AG20443 (cell line): ENCODE measurements at places on chromosomes 11 and 22.

DNA sequence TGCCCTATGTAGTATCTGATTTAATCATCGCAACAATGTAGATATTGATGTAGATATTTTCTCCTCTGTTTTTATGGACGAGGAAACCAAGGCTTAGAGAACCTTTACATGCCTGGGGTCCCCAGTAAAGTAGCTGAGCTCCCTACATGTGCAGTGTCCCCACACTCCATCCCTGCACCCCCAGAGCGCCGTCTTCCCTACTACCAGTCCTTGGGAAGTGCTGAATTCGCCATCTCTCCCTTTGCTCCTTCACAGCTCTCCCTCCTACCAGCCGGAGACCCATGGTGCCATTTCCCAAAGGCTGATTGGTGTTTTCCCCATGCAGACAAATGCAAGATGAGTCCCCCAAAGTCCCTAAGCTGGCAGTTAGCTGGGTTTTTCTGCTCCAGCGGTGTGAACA, 86.0 kb downstream of the CEP164 start:
- no peak for DNase-seq

GRCh38 chr11:15198284-15198683, 83.6 kb downstream of the INSC start:
- DNase-seq = no peak

DNA sequence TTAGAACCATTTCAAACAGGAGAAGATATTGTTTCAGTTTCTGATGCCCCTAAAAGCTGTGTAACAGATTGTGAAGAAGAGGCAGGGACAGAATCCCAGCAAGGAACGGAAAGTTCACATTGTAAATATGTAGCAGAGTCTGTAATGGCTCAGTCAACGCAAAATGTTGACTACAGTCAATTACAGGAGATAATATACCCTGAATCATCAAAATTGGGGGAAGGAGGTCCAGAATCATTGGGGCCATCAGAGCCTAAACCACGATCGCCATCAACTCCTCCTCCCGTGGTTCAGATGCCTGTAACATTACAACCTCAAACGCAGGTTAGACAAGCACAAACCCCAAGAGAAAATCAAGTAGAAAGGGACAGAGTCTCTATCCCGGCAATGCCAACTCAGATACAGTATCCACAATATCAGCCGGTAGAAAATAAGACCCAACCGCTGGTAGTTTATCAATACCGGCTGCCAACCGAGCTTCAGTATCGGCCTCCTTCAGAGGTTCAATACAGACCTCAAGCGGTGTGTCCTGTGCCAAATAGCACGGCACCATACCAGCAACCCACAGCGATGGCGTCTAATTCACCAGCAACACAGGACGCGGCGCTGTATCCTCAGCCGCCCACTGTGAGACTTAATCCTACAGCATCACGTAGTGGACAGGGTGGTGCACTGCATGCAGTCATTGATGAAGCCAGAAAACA, 40.8 kb downstream of the IGLL1 start:
- DNase-seq = peak; percentile 78

GRCh38 chr11:129747071-129747470, 68.6 kb upstream of the TMEM45B start:
- DNase-seq = no peak

DNA sequence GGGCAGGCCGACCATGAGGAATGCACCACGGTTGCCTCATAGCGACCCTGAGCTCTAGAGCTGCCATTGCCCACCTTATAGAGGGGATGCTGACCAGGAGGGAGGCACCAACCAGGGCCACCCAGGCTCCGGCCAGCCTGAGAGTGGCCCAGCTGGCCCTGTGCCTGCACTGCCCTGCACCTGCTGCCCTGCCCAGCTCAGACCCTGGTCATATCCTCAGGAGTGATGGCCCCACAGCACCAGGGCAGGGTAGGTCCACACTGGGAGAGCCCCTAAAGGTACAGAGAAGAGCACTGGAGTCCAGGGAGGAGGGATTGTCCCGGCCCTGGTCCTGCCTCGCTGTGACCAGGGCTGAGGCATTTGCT, 127.8 kb downstream of the MED15 start:
- DNase-seq = no peak

DNA sequence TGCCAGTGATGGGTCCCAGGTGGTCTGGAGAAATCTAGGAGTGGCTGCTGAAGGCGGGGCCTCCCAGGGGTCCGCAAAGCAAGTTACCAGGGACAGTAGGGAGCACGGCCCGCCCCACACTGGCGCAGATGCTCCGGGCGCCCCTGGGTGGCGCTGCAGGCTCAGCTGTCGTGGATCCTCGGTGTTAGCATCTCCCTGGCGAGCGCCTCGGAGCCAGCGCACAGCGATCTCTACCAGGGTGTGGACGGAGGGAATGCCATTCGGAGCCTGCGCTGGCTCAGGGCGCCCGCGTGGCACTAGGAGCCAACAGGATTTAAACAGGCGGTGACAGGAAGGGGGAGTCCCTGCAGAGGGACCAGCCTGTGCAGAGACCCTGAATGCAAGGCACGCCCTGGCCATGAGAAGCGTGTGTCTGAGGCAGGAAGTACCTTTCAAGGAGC, 20.2 kb downstream of the FADS3 start:
- peak; percentile 96 for DNase-seq

DNA sequence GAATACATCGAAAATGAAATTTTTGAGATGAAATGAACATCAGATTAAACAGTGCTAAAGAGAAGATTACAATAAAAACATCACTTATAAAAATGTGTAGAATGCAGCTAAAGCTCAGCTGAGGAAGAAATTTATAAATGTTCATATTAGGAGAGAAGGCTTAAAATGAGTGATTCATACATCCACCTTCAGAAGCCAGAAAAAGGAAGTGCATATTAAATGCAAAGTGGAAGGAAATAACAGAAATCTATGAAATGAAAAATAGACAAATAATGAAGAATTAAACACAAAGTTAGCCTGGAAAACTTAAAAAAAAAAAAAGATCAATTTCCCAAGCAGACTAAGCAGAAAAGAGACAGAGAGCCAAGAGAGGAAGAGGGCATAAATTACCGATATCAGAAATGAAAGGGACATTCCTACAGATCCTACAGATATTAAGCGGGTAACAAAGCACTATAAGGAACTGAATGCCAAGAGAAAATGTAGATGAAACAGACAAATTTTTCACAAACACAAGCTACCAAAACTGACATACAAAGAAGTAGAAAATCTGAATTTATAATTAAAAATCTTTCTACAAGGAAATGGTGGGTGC, 7.2 kb upstream of the MOB2 start:
- no peak for DNase-seq
